ENCODE measurements at places on chromosomes 11 and 22. TPM values are rescaled to one million over a fixed set of nuclear protein-coding genes. Genes with fewer than 3 reads are reported as not detected.
A peak's percentile ranks its signal among the peaks of the same experiment; 100 is the strongest.

DNA sequence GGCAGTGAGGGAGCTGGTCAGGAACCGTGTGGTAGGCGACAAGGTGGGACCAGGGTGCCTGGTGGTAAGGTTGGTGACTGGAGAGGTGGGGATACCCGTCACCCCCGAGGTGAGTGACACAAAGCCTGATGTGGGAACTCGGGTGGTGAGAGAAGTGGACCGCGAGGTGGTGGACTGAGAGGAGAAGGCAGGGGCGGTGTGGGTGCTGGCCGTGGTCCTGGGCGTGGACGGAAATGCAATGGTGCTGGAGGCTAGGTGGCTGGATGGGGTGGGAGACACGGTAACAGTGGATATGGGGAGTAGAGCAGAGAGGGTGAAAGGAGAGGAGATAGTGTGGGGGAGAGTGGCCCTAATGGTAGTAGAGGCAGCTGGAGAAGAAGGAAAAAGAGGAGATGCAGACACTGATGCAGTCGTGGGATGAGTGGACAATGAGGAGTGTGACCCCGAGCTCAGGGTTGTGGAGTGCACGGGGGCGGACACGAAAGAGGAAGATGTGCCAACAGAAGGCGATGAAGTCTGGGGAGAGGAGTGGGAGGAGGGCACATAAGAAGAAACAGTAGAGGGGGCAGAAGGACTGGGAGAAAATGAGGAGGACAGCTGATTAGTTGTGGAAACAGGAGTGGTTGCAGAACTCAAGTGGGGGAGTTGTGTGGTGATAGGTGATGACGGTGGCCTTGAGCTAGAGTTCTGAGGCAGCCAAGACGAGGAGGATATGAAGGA, 20.5 kb downstream of the MUC6 start:
- DNase-seq: no peak

- DNase-seq: no peak
Measured at GRCh38 chr22:46374663-46375474, 39.4 kb downstream of the TRMU start.

Gene APOL5
- not detected for polyA plus RNA-seq

- DNase-seq: peak; percentile 90
Measured at GRCh38 chr11:80103142-80103859, 662.5 kb upstream of the TENM4 start.

Gene SCN3B
- polyA plus RNA-seq: 0.01 TPM

DNA sequence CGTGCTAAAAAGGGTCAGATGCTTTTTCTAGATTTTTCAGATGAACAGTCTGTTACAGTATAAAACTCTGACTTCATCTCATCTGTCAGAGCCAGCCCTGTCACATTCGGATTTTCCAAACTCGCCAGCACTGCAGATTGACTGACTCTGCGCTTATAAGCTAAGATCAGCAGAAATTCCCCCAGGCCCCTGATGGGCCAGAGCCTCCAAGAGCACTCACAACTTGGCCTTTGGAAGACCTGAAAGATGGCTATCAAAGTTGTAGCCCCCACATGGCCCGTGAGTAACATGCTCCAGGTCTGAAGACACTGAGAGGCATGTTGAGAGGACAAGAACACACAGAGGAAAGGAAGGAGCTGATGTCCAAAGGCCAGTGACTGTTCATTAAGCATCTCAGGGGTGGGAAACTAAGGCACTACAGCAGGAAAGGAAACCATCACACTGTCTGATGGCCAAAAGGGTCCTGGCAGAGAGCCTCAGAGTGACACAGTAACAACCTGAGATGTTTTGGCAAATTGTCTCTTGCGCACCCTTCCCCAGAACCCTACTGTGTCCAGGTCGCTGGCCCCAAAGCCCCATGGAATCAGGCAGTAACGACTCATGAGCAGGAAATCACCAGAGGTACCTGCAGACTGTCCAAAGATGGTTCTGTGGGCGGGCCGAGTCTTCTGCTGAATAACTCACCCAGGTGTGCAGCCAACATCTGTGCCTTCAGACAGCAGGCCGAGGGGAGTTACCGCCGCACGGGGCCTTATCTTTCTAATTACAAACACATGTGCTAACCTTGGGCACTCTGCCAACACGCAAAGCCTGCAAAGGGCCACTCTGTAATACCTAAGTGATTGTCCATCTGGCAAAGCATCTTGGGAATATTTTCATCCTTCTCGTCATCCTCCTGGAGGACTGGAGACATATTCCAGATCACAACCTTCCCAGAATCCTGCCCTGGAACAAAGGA, 23.6 kb downstream of the HIRA start:
- no peak for DNase-seq

- DNase-seq: no peak
Measured at GRCh38 chr11:48005136-48005535, 24.8 kb downstream of the PTPRJ start.

Gene MYO7A
- 0.22 TPM for polyA plus RNA-seq

GRCh38 chr11:62671236-62671607, 251 bp upstream of the UQCC3 start:
- no peak for DNase-seq

Measured in foreskin keratinocyte (primary cell).